Right renal cortex interstitium (tissue), 3 donors: ENCODE measurements at places on chromosomes 7 and 10. TPM values are rescaled to one million over a fixed set of nuclear protein-coding genes. Genes with fewer than 3 reads are reported as not detected.

The RELN gene
- polyA plus RNA-seq: 24.3 TPM

The OTUD1 gene
- 24.3 TPM for polyA plus RNA-seq

The CUBN gene
- 237 TPM for polyA plus RNA-seq

The TAS2R60 gene
- polyA plus RNA-seq: not detected

The KIAA1217 gene
- polyA plus RNA-seq: 73.9 TPM

The PAX4 gene
- not detected for polyA plus RNA-seq

The RAMP3 gene
- 10.0 TPM for polyA plus RNA-seq

- no peak for DNase-seq
These were observed 27.6 kb downstream of the UNCX start for GRCh38 chr7:1260244-1260635.

- no peak for DNase-seq
These were observed 247.4 kb downstream of the PTEN start for GRCh38 chr10:88110822-88111221.

DNA sequence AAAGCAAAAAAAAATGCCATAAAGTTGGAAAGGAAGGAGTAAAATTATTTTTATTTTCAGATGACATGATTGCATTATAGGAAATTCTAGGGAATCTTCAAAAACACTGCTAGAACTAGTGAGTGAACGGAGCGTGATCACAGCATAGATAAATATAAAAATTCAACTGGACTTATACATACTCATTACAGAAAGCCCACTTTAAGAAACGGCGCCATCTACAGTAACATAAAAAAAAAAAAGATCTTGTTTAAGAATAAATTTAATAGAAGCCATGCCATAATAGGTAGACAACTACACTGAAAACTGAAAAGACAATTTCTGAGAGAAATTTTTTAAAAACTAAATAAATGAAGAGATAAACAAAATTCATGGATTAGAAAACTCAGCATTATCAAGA is 623.1 kb upstream of the MGMT start:
- no peak for DNase-seq

GRCh38 chr7:6436385-6436685 is 11.4 kb downstream of the DAGLB start:
- DNase-seq: no peak

- no peak for DNase-seq
These were observed 23.4 kb downstream of the FAM107B start for GRCh38 chr10:14751014-14751896.

DNA sequence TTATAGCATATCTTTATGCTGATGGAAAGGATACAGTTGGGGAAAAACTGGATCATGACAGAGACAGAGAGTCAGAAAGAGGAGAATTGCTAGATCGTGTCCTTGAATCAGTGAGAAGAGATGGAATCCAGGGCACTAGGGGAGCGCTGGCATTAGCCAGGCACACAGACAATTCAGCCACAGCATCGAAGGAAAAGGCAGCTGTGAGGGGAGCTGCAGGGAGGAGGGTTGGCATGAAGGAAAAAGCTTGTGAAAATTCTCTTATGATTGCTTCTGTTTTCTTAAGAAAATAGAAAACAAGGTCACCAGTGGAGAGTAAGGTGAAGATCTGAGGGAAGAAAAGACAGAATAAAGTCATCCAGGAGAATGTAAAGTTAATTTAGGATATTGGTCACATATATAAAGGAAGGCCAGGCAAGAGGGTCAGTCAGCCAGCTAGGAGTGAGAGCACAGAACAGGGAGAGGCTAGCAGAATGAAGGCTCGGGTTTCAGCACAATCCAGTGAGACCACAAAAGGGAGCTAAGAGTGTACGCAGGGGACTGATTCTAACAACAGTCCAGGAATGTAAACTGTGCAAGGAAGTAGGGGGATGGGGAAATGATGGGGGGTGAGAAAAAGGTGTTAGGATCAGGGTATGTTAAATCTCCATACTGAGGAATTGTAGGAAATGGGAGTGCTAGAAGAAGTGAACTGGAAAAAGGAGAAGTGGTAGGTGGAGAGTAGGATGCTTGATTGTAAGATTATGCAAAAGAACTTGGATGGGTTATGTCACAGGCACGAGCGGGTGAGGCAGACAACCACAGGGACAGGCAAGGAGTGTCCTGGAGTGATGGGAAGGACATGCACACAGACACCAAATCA is 112.0 kb downstream of the RNF32 start:
- DNase-seq: no peak

- no peak for DNase-seq
These were observed 233.2 kb downstream of the SORCS1 start for GRCh38 chr10:106931159-106931852.

DNA sequence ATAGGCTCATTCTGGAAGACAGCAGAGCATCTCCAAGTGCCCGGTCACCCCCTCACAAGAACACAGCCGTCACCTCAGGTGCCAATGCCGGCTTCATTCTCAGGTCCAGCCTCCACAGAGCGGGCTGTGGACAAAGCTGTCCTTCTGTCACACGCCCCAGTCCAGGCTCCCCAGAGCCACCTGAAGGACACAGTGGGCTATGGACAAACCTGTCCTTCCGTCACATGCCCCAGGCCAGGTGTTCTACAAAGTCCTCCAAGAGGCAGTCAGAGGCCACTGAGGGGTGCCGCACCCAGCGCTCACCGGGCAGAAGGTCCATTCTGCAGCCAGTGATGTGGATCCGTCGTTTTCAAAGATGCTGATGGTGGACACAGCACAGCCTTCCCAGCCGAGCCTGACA is 173.2 kb upstream of the PPP2R2D start:
- no peak for DNase-seq

- DNase-seq: no peak
These were observed 293.9 kb downstream of the CCDC3 start for GRCh38 chr10:12707461-12708185.

GRCh38 chr7:54330216-54330800 is 211.9 kb upstream of the VSTM2A start:
- DNase-seq: no peak

DNA sequence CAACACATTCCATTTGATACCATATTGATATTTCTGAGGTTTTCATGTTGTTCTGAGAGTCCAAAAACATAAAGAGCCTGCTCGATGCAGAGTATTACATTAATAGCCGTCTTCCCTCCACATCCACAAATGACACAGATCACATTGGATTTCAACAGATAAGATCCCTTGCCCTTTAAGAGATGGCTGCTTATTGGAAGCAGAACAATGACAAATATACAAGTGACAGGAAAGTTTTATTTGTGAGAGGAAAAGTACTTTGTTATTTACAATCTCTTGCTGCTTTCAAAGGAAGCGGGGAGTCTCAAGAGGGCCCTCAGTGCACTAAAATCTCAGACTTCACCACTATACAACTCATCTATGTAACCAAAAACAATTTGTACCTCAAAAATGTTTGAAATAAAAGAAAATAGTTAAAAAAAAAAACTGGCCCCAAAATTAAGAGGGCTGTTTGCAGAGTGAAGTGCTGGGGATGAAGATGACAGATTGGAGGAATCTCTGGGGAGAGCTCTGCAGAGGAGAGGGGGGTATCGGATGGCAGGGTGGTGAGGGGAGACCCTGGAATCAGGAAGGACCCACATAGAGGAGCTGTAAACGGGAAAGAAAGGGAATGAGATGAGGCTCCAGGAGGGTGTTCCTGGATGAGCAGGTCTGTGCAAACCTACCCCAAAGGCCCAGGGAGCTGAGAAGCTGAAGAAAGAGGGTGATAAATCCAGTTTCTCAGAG is 42.5 kb upstream of the ZNF438 start:
- DNase-seq: no peak
